Stimulated activated CD4-positive, alpha-beta T cell treated with anti-CD3 and anti-CD28 coated beads, TNF-alpha, amount 100 ng/mL, for 1 hour (primary cell): ENCODE measurements at places on chromosomes 4 and X.

GRCh38 chr4:54315561-54316538 is 86.8 kb downstream of the PDGFRA start:
- DNase-seq = no peak

DNA sequence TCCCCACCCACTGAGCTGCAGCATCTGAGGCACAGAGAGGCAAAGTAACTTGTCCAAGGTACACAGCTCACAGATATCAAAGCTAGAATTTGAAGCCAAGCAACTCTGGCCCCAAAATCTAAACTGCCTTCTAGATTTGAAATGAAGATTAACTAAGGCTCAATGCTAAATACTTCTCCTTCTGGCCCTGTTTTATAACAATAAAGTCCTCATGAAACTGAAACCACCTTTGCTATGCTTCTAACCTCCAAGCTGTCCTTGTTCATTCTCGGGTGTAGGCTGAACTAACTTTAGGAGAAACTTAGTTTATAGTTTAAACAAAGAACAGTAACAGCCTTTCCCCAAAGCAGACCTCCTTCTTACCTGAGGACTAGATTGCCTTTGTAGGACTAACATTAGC is 93.6 kb downstream of the DCTD start:
- no peak for DNase-seq

DNA sequence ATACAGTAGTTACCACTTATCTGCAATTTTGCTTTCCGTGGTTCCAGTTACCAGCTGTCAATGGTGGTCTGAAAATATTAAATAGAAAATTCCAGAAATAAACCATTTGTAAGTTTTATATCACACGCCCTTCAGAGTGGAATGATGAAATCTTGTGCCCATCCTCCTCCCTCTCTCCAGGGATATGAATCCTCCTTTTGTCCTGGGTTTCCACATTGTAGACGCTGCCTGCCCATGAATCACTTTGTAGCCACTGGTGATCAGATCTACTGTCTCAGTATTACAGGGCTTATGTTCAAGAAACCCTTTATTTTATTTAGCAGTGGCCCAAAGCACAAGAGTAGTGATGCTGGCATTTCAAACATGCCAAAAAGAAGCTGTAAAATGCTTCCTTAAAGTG is 198.6 kb downstream of the KCNIP4 start:
- DNase-seq = no peak

GRCh38 chr4:138110815-138111214 is 131.3 kb downstream of the SLC7A11 start:
- no peak for DNase-seq

- no peak for DNase-seq
Observed at GRCh38 chr4:118682928-118683327, 2.3 kb upstream of the METTL14 start.

DNA sequence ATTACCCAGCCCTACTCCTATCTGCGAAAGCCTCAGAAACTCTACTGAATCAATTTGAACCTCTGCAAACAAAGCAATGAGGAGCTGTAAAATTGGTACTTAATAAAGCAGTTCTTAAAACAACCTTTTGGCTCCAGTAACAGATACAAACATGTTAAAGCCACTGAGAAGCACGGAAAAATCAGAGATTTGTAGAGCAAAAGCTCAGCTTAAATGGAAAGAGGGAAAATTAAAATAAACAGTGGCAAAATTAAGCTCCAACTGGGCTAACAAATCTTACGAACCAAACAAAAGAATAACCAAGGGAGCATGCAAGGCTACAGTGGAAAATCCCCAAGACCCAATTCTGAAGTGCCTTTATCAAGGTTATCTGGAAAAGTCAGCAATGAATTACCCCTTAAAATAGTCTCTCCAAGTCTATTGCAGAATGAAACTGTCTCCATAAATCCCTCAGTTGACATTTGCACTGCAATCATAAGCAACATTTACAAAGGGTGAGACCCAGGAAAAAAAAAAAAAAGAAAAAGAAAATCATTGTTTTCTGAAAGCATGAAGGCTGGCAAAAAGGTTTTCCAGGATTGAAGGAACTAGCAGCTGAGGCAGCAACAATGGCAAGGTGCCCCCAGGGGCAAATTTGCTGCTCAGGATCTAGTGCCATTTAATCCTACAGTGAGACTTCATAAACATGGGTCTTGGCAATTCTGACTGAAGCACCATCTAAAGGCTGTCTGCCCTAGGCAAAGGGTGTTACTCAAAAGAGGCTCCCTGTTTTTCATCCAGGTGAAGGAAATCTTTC is 40.1 kb downstream of the USP46 start:
- no peak for DNase-seq

DNA sequence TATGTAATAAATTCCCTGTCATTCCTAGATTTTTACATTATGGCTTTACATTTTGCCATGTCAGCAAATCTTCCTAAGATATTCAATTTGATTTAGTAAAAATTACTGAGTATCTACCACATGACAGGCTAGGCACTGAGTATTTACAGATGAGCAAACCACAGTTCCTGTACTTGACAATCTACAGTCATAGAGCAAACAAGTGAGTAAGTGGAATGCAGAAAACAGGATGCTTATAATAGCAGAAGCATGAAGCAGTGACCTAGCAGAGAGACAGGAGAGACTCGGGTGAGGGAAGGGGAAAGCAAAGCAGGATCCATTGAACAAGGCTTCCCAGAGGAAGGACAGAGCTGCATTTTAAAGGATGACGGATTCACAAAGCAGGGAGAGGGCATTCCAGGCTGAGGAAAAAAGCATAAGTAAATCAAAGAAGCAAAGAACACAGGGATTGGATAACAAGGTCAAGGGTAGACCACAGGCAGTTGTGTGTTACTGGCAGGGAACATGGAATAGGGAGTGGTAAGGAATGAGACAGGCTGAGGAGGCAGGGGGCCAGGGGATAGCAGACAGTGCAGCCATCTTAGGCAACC is 124.7 kb upstream of the C1QTNF7 start:
- no peak for DNase-seq
